NCI-H1417 (cell line): ENCODE measurements at places on chromosomes 12 and 14.

DNA sequence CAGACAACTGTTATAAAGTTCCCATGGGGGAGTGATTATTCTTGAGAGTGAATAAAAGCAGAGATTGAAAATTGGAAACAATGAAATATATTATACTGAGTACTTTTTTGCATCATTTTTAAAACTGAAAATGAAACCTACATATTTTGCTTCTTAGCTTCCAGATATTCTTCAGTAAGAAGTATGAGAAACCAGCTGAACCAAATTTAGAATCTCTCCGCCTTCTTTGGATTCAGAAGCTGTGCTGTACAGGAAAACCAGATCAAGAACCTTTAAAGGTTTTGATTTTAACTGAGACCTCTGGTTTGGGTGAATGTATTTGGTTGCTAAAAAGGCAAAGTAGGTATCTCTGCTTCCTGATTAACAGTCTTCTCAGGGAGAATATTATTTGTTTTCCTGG is 109.4 kb downstream of the AKAP6 start:
- no peak for DNase-seq

DNA sequence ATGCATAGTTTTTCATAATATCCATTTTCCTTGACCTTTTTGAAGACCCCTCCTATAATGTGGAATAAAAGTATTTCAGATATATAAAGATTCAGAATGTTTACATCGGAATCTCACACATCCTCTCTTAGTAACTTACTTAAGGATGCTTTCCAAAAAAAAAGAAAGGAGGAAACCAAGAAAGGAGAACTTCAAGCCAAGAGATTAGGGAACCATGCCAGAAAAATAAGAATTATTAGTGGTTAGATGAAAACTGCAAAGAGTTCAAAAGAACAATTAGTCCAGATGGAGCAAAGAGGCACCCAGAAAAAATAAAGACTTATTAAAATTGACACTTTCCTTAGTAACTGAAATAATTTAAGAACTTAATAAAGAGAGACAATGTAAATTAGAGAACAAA is 179.2 kb downstream of the DUSP6 start:
- no peak for DNase-seq

DNA sequence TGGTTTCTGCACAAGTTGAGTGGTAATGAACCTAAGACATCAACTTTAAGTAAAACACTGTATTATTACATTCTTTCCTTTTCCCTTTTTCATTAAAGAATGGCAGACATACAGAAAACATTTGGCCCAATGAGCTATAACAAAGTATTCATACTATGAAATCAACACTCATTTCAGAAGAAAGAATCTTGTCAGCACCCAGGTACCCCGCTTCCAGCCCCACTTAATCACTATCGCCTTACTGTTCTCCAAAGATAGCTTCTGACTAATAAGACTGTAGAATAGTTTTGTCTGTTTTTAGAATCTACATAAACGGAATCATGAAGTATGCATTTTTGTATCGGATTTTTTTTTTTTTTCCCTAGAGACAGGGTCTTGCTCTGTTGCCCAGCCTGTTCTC is 9.5 kb downstream of the CNTN1 start:
- no peak for DNase-seq

GRCh38 chr14:57182760-57183503 is 85.8 kb downstream of the EXOC5 start:
- peak; percentile 48 for DNase-seq

- DNase-seq: no peak
Observed at GRCh38 chr14:84064316-84065125, 1465.4 kb upstream of the FLRT2 start.

DNA sequence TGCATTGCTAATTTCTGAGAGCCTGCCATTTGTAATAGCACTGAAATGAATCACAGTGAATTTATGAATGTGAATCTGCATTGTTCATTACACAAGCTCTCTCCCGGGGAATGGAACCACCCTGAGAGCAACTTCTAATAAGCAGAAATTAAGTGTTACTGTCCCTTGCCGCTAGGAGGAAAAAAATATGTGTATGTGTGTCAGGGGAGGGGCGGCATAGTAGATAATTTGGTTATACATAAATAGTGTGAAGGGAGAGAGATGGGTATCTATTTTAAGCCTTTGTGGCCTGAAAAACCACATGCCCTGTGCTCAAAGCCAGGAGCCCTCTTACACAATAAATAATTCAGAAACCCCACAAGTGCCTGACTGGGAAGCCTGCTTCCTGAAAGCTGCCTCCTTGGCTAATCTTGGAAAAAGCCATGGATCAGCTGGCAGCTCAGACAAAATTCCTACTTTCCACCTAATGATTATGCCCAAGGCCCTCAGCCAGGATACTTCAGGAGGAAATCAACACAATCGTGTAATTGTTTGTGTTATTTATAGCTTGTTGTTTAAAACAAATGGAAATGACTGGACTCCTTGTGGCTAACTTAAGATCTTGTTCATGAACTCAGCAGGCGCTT is 366.2 kb upstream of the KITLG start:
- peak; percentile 52 for DNase-seq

DNA sequence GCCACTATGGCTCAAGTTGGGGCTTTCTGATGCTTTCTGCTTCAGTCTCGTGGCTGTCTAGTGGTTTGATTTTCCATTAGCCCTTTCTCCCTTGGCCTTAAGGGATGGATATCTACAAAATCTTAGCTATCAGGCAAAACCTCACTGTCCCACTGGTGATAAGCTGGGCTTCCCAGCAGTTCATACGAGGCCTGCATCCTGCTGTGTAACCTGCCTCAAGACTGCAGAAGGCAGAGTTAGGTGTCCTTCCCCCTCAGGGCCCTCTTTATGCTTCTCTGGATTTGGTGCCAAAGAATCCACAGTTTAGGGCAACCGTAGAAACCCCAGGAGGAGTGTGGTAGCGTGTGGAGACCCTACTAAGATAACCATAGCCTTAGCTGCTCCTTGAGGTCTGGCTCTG is 38.9 kb downstream of the ETV6 start:
- DNase-seq: no peak

DNA sequence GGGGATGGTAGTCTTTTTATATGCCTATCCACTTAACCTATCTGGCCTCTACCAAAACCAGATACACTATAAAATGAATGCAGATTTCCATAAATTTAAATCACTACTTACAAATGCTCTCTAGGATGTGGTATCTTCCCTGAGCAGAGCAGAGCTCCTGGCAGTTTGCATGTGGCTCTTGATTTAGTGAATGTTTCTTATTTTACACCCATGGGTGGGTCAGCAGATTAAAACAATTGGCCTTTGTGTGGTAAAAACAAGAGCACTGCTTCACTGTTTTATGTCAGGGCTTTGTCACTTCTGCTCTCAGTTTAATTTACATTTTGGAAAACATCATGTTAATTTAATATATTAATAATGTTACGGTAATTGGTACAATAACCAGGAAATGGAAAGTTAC is 5.5 kb downstream of the TAS2R19 start:
- DNase-seq: no peak

- DNase-seq: no peak
Observed at GRCh38 chr12:128534906-128535305, 267.9 kb downstream of the TMEM132C start.

- no peak for DNase-seq
Observed at GRCh38 chr12:32021346-32021773, 62.1 kb downstream of the RESF1 start.

DNA sequence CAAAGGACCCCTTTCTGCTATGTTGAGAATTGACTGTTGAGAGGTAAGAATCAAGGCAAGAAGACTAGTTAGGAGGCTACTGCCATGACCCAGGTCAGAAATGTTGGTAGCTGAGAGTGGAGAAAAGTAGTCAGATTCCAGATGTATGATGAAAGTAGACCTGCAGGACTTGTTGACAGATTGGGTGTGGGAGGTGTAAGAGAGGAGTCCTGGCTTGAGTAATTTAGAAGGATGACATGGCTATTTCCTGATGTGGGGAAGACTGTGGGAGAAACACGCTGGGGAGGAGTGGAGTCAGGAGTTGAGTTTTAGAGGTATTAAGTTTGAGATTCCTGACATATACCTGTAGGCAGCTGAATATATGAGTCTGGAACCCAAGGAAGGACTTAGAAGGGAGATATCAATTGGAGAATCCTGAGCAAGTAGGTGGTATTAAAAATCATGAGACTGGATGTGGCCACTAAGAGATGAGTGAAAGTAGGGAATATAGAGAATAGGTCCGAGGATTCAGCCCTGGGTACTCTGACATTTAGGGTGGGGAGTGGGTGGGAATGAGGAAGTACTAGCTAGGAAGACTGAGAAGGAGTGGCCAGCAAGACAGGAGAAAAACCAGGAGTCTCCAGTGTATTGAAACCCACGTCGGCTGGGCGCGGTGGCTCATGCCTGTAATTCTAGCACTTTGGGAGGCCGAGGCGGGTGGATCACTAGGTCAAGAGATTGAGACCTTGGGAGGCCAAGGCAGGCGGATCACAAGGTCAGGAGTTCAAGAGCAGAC is 12.6 kb upstream of the DDX47 start:
- no peak for DNase-seq

DNA sequence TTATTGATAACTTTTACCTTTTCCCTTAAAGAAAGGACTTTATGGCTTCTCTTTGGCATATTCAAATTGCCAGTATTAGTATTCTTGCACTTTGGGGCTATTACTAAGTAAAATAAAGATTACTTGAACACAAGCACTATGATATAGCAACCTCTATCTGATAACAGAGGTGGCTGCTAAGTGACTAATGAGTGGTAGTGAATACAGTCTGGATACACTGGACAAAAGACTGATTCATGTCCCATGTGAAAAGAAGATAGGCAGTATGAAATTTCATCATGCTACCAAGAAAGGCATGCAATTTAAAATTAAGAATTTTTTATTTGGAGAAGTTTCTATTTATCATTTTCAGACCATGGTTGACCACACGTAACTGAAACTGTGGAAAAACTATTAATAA is 399.9 kb downstream of the FSCB start:
- DNase-seq: no peak

DNA sequence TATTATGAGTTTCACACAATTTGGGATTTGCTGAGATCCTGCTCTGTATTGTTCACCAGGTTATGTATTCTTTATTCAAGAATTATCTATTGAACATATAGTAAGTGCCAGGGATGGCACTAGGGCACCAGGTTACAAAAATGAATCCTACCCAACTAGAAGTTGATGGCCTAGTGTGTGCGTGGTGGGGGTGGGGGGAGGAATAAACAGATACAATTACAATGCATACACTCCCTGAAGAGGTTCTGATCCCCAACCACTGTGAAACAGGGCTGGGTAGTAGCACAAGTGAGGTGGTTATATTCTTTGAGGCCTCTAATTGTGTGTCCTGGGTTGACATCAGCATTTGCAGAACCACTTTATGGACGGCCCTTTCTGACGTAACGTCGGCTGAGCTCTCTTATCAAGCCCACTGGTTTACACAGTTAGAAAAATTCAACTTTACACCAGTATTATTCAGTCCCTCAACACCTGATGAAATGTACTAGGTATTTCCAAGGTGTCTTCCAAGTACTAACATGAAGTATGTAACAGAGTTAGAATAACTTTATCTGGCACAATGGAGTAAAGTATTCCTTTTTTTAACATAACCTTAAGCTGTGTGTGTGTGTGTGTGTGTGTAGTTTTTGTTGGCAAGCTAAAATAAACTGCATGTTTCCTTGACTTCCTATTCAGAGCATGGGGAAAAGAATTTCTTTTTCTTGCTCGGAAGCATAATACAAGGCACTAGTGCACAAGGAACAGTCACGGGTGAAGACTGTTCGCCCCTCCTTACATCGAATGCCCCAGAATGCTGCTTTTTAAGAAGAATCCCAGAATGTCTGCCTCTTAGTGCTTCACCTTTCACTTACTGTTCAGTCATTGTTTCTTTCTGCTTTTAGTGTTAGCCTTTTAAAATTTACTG is 8.1 kb upstream of the GLRX5 start:
- no peak for DNase-seq

DNA sequence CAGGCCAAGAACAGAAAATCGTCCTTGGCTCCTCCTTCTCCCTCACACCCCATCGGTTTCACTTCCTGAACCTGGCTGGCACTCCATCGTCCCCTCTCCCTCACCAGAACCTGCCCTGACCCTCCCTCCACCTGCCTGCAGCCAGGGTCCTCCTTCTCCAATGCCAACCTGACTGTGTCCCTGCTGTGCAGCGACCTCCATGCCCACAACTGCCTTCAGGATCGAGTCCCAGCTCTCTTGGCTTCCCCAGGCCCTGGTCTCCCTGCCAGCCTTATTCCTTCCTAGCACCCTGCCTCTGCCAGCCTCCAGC is 19.8 kb downstream of the HVCN1 start:
- no peak for DNase-seq

GRCh38 chr14:58193542-58193941 is 6.4 kb upstream of the ACTR10 start:
- no peak for DNase-seq

DNA sequence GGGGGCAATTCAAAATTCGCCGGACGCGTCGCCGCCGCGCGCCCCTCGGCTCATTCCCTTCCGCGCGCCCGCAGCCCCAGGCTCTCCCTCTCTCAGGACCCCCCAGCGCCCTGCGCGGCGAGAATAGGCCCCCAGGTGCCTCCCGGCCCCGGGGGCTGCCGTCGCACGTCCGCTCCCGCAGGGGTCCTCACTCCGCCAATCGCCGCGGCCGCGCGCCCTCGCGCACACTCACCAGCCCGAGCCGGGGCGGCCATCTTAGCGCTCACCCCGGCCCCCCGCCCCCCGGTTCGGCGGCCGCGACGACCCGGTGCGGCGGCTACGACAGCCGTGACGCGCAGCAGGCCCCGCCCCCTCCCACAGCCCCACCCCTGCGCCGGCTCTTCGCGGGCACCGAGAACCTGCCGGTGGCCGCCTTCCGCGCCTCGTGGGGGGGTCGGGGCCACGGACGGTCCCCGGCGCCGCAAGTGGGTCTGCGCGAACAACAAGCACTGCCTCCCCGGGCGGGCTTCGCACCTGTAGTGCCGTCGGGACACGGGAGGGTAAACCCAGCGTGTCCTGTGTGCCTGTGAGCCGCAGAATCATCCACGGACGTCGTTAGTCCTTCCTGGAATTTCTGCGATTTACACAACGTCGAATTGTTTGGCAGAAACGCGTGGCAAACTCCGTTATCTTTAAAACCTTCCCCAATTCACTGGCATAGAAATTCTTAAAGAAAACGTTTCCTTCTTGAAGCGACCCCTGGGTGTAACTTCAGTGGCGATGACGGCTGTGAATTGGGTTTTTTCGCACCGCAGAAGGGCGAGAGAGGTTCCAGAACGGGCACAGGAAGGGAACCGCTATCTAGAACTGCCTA is 2.5 kb downstream of the USP44 start:
- peak; percentile 72 for DNase-seq

GRCh38 chr14:55427439-55427838 is 13.0 kb downstream of the TBPL2 start:
- DNase-seq: no peak

DNA sequence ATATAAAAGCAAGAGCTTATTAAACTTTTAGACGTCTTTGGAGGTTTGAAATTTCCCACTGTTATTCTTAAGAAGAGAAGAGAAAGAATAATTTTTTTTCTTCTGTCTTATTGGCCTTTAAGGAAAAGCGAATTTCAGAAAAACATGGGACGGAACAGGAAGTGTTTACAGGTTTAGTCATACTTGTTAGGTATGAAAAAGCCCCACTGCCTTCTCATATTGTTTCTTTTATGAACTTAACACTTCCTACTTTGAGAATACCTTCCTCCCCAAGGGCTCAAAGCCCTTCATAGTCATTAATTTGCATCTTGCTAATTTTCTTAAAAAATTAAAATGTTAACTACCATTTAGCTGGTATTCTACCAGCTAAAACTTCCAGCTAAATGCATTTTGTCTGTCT is 82.0 kb downstream of the ETV6 start:
- no peak for DNase-seq

- no peak for DNase-seq
Observed at GRCh38 chr14:22583994-22584393, 5.0 kb downstream of the DAD1 start.

GRCh38 chr14:38786921-38787320 is 316.1 kb downstream of the SEC23A start:
- DNase-seq: no peak

GRCh38 chr12:4775936-4776335 is 55.7 kb downstream of the GALNT8 start:
- DNase-seq: no peak
